ENCODE measurements at places on chromosomes 5 and 9. TPM values are rescaled to one million over a fixed set of nuclear protein-coding genes. Genes with fewer than 3 reads are reported as not detected.

PPP1R26 gene
- total RNA-seq = 2.8 TPM

OR1L8 gene
- not detected for total RNA-seq

IFNA2 gene
- total RNA-seq = not detected

MUSK gene
- not detected for total RNA-seq

SPINK4 gene
- not detected for total RNA-seq

TTC1 gene
- total RNA-seq = 43.4 TPM

LCN9 gene
- not detected for total RNA-seq

ADAMTS13 gene
- 2.1 TPM for total RNA-seq

FBXL17 gene
- total RNA-seq = 19.7 TPM

ABITRAM gene
- total RNA-seq = 16.3 TPM

GRM6 gene
- not detected for total RNA-seq

GAS1 gene
- 25.0 TPM for total RNA-seq

SPATA31C2 gene
- total RNA-seq = not detected

SH3TC2 gene
- total RNA-seq = 4.1 TPM

MARCOL gene
- total RNA-seq = not detected

PLEKHG4B gene
- not detected for total RNA-seq

STPG3 gene
- total RNA-seq = not detected

SLC4A9 gene
- total RNA-seq = not detected

CA9 gene
- 1.5 TPM for total RNA-seq

TICAM2 gene
- total RNA-seq = 9.1 TPM

FBP2 gene
- total RNA-seq = not detected

SEMA6A gene
- 0.41 TPM for total RNA-seq
